ENCODE measurements at places on chromosomes 16 and 17.

GRCh38 chr17:69575346-69575761 is 160.9 kb downstream of the MAP2K6 start:
- no peak for DNase-seq

DNA sequence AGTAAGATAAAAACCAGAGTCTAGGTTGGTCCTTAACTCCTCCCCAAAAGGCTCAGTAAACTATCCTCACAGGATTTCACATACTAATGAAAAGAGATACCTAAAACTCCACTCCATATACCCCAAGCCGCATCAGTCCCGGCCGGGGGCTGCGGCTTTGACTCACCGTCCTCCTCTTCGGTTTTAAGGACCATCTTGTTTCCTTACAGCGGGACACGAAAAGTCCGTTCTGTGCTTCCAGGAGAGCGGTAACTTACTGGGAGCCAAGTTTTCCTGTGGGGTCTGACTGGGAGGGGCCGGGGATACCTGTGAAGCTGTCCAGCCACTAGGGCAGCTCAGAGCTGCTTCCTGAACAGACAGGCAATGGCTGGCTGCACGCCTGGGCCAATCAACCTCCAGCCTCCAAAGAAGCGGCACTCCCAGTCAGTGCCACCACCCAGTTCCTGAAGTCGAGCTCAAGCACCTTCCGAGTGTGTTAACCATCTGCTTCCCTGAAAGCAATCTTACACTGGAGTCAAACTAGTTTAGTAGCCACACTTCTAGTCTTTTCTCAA is 45.5 kb downstream of the CYTH1 start:
- DNase-seq = peak; percentile 47

DNA sequence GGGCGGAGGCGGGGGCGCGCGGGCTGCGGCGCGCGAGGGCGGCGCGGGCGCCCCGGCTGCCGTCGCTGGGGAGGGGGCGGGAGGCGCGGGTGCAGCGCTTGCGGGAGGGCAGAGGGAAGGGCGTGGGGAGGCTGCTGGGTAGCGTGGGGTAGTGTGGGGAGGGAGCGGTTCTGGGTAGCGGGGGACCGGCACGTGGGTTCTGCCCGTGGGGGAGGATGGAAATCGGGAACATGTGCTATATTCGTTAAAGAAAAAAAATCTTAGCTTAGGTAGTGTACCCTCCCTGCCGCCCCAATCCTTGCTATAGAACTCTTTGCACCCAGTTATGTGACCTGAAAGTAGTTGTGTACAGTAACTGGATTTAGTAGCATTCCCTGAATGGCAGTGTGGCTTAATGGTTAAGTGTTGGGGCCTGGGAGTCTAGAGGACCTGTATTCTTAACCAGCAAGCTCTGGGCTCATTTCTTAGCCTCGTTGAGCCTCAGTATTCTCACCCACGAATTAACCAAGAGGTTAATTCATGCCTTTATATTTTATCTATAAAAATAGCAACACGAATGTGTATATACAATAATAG is 646 bp downstream of the RABEP1 start:
- peak; percentile 21 for DNase-seq

- DNase-seq = no peak
Measured at GRCh38 chr17:8488901-8489300, 53.2 kb downstream of the NDEL1 start.

DNA sequence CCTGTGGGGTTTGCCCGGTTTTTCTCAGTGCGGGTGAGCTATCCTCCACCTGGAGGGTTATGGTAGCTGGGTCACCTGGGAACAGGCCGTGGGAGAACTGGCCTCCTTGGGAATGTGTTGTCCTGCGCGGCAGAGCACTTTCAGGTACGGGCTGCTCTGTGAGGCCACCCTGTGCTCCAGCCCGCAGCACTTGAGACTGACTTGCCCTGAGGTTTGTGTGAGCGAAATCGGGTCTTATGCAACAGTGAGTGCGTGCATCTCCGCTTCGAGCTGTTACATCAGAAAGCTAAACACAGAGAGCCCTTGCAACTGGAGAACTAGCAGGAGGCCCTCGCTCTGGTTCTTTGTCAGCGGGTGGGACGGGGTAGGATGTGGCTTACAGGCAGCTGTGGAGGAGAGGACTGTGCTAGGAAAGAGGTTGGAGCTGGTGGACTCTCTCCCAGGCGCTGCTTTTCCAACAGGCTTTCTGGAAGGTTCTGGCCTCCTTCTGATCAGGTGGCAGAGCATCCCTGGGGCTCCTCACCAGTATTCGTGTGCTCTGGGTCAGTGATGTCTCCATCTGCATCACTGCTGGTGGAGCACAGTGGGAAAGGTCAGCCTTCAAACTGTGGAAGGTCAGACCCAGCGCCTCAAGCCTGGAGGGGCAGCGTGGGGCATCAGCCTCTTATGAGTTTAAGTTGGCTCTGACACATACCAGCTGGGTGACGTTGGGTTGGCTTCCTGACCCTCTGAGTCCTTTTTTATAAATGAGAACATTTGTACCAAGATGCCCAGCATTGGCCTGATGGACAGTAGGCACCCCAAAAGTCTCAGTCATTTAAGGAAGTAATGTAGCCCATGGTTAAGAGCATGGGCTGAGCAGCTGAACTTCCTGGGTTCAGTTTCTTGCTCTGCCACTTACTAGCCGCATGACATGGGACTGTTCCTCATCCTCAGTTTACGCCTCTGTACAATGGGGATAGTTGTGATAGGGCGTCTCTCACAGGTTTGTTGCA is 76.3 kb downstream of the KSR1 start:
- no peak for DNase-seq
